ENCODE measurements at places on chromosomes 7 and 10.

DNA sequence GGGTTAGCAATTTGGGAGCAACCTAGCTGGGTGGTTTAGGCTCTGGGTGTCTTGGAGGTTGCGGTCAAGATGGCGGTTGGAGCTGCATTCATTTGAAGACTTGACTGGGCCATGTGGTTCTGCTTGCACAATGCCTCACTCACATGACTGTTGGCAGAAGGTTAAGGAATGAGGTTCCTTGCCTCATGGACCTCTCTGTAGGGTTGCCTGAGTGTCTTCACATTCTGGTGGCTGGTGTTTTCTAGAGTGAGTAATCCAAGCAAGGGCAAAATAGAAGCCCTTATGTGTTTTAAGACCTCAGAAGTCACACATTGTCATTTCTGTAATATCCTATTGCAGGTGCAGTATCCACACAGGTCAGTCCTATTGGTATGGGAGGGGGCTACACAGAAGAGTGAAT is 52.0 kb downstream of the CDK14 start:
- DNase-seq = no peak

DNA sequence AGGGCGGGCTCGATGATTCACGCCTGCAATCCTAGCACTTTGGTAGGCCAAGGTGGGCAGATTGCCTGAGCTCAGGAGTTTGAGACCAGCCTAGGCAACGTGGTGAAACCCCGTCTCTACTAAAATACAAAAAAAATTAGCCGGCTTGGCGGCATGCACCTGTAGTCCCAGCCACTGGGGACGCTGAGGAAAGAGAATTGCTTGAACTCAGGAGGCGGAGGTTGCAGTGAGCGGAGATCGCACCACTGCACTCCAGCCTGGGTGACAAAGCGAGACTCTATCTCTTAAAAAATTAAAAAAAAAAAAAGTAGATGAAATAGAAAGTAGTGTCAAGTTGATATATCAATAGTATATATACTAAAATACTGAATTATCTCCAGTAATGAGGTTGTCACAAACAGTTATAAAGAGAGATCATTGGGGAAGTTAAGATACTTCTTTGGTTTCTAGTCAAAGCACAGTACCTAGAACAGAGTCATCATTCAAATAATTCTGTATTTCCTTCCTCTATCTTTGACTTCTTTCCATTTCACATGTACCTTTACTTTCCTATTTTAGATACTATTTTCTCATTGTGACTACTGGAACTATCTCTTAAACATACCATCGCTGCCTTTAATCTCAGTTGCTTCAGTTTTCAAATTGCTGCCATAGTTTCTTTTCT is 491.7 kb downstream of the GRM8 start:
- no peak for DNase-seq

DNA sequence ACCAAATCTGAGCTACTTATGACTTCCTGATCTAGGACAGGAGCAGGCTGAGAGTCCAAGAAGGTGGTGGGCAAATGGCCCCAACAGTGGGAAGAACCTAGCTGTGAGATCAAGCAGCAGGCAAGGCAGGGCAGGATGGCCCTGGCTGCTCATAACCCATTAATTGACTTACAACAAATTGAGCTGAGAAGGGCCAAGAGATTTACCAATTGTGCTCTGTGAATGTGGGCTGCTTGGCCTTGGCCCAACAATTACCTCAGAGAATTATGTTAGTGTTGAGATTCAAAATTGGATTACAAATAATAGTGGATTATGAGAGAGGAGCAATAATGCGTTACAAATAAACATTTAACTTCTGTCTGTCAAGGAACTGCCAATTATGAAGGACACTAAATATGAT is 956.5 kb downstream of the KCNMA1 start:
- DNase-seq = no peak

DNA sequence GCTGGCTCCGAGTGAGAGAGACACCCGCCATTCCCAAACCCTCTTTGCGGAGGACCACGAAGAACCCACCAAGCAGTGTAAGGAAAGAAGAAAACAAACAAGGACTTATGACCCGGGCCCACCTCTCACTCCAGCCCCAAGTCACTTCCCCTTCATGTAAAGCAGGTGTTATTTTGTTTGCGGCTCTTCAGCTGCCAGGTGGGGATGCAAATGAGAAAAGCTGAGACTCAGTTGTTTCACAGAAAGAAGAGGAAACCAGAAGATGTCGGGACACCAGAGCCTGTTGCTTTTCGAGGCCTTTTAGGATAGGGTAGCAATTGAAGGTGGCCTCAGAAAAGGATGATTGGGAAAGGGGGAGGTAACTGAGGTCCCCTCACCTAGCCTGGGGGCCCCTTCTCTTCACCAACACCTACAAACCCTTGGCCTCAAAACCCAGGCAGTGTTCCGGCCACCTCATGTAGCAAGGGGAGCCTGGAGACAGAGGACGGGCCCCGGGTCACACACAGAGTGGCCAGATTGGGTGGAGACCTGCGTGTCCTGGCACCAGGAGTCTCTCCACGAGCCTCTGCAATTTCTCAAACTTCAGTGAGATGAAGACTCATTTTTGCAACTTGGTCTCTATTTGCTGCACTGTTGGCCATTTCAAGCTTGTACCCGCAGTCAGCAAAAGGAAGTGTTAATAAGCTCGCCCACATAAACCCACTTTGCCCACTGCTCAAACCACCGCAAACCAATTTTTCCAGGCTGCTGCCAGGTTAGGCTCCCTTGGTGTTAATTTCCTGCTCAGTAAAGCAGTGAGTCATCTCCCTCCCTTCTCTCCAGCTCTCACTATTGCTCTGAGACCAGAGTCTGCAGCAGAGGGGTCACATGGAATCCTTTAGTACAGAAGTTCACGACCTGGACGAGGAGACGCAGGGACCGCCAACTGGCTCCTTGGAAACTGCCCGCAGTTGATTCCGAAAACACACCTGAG is 45.5 kb downstream of the AOC1 start:
- no peak for DNase-seq

DNA sequence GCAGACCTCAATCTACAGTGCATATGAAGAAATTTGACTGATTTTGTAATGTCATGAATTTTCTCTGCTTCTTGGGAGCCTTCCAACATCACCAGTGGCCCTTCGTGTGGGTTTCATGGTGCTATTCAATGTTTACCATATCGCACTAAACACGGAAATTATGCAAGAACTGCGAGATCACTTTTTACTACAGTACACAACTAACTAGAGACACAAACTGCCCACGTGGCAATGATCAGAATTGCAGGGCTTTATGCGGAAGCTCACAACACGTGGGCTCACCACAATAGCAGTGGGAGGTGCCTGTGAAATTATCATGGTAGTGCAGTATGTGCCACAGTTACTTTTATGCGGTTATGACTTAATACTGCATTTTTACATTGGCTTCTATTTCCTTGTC is 449.7 kb upstream of the KLF6 start:
- no peak for DNase-seq

- DNase-seq = no peak
Measured at GRCh38 chr7:2379821-2380450, 23.5 kb upstream of the CHST12 start.

All from NCI-H1930 (cell line).